ENCODE measurements at places on chromosomes 2 and 18.
A peak's percentile ranks its signal among the peaks of the same experiment; 100 is the strongest.

DNA sequence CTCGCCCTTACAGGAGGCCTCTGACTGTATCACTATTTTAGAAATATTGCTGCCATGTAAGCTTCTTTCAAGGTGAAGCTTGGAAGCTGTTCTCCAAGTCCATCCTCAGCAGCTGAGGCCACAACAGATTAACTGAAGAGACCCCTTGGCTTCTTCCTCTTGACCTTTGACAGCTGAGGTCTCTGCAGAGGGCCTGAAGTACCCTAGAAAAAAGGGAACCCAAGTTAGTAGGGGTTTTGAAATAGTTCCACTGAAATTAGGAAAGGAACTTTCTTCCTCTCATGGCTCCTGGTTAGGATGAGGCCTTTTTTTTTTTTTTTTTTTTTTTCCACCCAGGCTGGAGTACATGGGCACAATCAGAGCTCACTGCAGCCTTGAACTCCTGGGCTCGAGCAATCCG, 15.5 kb upstream of the IHH start:
- DNase-seq = no peak

GRCh38 chr2:177143444-177143843, 69.2 kb upstream of the HNRNPA3 start:
- DNase-seq = no peak

GRCh38 chr2:50466685-50467084, 565.2 kb downstream of the NRXN1 start:
- no peak for DNase-seq

- DNase-seq = no peak
Observed at GRCh38 chr18:12293831-12294230, 14.2 kb upstream of the TUBB6 start.

GRCh38 chr2:30232801-30233130, 1.4 kb downstream of the LBH start:
- peak; percentile 42 for DNase-seq

- no peak for DNase-seq
Observed at GRCh38 chr18:76459687-76460350, 35.2 kb downstream of the ZNF516 start.

DNA sequence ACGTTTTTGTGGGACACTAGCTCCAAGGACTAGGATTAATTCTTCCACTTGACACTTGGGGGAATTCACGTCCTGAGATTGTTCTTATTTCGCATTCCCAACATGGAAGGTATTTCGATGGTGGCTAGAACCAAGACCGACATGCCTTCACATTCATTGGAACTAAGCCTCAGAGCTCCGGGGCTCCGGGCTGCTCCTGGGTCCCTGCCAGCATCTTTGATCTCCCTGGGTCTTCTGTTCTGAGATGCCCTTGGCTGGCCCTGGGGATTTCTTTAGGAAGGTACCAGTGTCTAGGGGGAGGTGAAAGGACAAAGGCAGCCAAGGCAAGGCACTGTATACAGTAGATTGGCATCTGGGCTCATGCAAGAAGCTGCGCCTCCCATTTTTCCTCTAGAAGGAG, 76.8 kb downstream of the DYSF start:
- DNase-seq = no peak

- no peak for DNase-seq
Observed at GRCh38 chr2:177830881-177831386, 241.6 kb downstream of the PDE11A start.

- DNase-seq = no peak
Observed at GRCh38 chr2:54947646-54948045, 102.6 kb downstream of the RTN4 start.

DNA sequence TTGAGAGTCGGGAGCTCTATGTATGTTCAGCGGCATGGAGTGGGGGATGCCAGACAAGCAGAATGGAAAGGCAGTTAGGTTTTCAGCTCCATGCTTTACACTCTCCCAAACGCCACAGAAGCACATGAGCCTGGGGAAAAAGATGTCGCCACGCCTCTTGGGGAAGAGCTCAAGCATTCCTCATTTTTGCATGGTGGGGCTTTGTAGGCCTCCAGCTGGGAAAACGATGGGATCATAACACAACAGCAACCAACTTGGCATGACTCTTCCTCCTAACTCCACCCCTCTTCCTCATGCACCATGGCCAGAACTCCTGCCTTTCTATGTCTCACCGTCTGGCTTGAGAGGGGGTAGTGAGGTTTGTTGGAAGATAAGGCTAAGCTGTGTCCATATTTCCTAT, 102.6 kb downstream of the PAX3 start:
- DNase-seq = no peak

GRCh38 chr2:196384729-196385128, 213.4 kb upstream of the STK17B start:
- DNase-seq = no peak

Data from stimulated activated CD4-positive, alpha-beta T cell treated with anti-CD3 and anti-CD28 coated beads, Interleukin-4, amount 100 ng/mL, for 24 hours (primary cell).